ENCODE measurements at places on chromosomes 4 and X. TPM values are rescaled to one million over a fixed set of nuclear protein-coding genes. Genes with fewer than 3 reads are reported as not detected.

Gene TRIM61
- total RNA-seq = 2.1 TPM

Gene GPRASP2
- total RNA-seq = 16.0 TPM

Gene ADH1C
- total RNA-seq = 1.5 TPM

Gene FRMD7
- 0.09 TPM for total RNA-seq

Gene DCAF8L2
- total RNA-seq = under 0.01 TPM

Gene ARSJ
- total RNA-seq = 22.9 TPM

Gene TMEM31
- 0.14 TPM for total RNA-seq

Gene TNIP2
- 47.1 TPM for total RNA-seq

Gene GASK1B
- 168 TPM for total RNA-seq

Gene ART3
- 0.09 TPM for total RNA-seq

Gene DBET
- total RNA-seq = not detected

Gene CCNA2
- 5.3 TPM for total RNA-seq

Gene UGT2B11
- not detected for total RNA-seq

Gene CDX4
- total RNA-seq = not detected

Gene PCSK1N
- total RNA-seq = 0.09 TPM

Gene SLC4A4
- 25.9 TPM for total RNA-seq

Gene ARAP2
- total RNA-seq = 1.3 TPM

Gene PARM1
- total RNA-seq = 2.0 TPM

Gene FAM9B
- not detected for total RNA-seq

Gene CT45A5
- not detected for total RNA-seq

Gene LINC00632
- total RNA-seq = 6.2 TPM

Gene MAGEE2
- total RNA-seq = not detected

Gene SSX1
- 0.18 TPM for total RNA-seq

Gene HHIP
- 0.43 TPM for total RNA-seq

Gene BEX5
- total RNA-seq = not detected

Gene PHOX2B
- not detected for total RNA-seq

Gene CPE
- total RNA-seq = 1.3 TPM

Gene CDKL2
- total RNA-seq = 0.55 TPM

Gene AIMP1
- total RNA-seq = 22.5 TPM
